ENCODE measurements at places on chromosomes 3 and 15.
A peak's percentile ranks its signal among the peaks of the same experiment; 100 is the strongest.

DNA sequence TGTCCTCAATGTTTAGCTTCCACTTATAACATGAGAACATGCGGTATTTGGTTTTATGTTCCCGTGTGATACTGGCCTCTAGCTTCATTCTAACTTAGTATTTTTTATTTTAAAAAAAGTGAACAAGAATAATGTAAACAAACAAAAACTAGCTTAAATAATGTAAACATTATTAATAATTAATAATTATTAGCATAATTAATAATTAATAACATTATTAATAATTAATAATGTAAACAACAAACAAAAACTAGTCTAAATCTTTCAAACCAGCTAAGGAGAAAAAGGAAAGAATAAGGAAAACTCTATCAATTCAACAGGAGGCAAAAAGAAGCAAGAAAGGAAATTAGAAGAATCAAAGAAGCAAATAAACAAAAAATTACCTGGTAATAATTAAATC lies 66.2 kb upstream of the CLSTN2 start:
- DNase-seq, result no peak

DNA sequence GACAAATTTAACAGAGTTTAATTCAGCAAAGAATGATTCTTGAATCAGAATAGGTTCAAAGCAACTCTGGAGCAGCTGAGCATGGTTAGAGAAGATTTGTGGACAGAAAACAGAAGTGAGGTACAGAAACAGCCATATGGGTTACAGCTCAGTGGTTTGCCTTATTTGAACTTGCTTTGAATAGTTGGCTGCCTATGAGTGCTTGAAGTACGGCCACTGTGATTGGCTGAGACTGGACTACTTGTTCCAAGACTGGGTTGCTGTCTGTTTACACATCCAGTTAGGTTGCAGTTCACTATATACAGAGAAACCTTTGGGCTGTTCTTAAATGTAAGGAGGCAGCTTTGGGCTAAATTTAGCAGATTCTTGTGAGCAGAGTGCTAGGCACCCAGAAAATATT lies 79.4 kb upstream of the CADPS start:
- no peak for DNase-seq

GRCh38 chr3:149390772-149391212 lies 13.3 kb upstream of the TM4SF1 start:
- no peak for DNase-seq

DNA sequence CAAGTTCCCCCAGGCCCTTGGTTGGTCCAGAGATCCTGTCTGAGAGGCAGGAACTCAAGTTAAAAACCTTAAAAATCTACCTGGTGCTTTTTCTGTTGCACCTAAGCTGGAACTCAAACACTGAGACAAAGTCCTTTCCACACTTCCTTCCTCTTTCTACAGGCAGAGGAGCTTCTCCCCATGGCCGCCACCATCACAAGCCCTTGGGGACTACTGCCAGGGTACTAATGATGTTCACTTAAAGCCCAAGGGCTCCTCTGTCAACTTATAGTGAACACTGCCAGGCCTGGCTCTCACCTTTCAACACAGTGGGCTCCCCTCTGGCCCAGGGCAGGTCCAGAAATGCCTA lies 26.0 kb downstream of the TM4SF18 start:
- DNase-seq, result no peak

DNA sequence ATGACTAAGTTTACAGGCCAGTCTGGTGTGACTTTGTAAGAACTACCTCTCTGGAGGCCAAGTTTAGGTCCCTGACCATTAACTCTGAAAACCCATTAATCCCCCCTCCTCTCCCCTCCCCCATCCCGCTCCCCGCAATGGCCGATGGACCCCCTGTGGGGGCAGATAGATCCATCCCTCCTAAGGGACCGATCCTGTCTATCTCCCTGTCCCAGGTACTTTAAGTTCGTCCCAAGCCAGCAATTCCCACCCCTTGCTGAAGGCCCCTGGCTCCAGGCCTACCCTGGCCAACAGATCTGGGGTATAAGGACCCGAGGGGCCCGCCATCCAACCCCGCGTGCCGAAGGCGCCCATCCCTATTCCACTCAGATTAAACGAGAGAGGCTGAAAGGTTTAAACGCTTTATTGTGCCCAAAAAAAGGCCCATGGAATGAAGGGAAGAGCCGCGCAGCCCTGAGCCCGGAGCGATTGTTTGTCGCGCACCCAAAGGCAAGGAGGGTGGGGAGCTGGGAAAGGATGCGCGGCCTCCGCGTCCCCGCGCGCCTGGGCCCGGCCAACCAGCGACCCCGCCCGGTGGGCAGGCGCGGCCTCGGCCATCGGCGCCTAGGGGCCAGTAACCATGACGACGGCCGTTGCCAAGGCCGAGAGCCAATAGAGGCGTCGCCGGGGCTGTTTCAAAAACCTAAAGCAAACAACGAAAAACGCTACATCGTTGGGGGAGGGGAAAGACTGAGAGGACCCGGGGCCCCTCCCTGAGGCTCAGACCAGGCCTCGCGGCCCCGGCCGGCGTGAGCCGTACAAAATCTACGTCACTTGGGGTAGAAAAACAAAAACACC lies 35.9 kb downstream of the HMCES start:
- DNase-seq, result peak; percentile 72

DNA sequence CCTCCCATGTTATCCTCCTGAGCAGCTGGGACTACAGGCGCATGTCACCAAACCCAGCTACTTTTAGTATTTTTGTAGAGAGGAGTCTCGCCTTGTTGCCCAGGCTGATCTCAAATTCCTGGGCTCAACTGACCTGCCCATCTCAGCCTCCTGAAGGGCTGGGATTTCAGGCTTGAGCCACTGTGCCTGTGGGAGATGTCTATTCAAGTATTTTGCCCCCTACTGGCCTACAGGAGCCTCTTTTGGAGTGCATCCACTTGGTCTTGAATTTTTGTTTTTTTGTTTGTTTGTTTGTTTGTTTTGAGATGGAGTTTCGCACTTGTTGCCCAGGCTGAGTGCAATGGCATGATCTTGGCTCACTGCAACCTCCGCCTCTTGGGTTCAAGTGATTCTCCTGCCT lies 3.2 kb upstream of the DHX30 start:
- DNase-seq, result no peak

DNA sequence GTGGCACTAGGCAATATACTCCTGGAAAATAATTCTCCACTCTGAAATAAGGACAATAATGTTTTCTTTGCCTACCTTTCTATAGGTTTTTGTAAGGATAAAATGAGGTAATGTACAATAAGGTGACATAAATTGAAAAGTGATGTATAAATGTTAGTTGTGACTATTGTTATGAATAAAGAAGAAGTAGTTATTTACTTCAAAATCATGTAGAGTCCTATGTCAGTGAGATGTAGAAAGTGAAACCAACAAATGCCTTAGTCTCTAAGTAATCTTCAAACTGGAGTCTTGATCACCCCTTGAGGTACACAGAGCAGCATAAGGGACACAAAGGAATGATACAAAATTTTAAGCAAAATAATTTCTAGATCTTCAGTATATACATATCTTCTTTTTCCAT lies 60.3 kb upstream of the TP63 start:
- no peak for DNase-seq

DNA sequence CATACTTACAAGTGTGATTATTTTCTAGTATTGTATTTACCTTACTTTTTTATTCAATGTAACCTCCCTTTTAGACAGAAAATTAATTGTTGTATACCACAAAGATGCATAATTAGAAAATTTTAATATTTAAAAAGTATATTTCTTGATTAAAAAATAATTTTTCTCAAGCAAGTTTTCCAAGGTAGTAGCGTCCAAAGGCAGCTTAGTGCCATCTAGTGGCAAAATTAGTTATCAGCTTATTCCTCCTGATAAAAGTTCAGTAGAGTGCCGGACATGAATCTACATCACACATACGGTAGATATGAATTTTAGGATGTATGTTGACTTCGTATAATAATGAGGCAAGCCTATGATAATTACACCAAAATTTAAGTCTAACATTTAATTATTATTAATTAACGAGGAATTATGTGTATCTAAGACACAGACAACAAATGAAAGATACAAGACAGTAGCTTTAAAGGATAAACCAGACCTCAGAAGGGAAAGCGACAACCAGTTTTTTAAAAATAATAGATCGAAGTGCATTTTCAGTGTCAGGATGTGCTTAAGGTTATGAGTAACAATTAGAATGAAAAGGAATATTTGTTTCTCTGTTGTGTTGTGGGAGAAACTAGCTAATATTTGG lies 405.9 kb downstream of the ROBO1 start:
- no peak for DNase-seq

DNA sequence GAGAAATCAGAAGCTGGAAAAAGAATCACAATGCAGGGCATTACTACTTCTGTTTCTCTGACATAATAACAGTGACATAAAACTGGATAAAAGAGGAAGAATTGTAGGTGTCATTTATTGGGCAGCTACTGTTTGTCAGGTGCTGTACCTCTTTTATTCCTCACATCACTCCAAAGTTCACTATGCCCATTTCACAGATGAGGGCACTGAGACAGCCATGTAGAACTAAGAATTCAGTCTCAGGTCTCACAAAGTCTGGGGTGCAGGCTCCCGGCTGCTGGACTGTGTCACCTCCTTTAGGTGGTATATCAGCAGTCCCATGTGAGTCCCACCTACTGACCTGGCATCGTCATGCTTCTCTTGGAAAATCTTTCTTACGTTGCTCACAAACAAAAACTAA lies 20.8 kb downstream of the TMEM212 start:
- no peak for DNase-seq

GRCh38 chr3:134374791-134375581 lies 739 bp upstream of the AMOTL2 start:
- DNase-seq, result no peak

GRCh38 chr3:43365601-43366305 lies 79.4 kb downstream of the SNRK start:
- DNase-seq, result no peak

GRCh38 chr3:191372122-191372521 lies 41.8 kb upstream of the UTS2B start:
- no peak for DNase-seq

GRCh38 chr3:77122652-77123051 lies 82.8 kb downstream of the ROBO2 start:
- DNase-seq, result no peak

GRCh38 chr15:77784361-77785292 lies 151.9 kb upstream of the LINGO1 start:
- DNase-seq, result no peak

DNA sequence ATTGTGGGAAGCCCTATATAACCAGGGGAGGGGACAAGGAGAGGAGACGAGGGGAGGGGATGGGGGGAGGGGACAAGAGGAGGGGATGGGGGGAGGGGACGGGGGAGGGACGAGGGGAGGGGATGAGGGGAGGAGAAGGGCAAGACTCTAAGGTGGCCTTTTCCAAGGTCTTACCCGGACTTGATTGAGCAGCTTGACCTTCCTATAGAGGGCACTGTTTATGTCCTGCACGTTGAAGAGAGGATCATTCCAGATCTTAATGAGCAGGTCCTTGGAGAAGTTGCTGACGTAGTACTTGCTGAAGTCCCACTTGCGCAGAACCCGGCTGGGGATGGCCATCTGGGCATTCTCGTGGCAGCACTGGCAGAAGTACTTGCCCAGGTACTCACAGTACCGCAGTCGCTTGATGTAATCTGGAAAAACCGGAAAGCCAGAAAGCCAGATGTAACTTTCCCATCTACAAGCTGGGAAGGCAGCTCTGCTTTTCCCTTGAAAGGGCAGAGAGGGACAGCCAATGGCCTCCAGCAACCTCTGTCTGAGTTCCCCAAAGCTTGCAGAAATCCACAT lies 55.7 kb downstream of the RUBCN start:
- no peak for DNase-seq

GRCh38 chr3:63977893-63978292 lies 45.4 kb downstream of the PSMD6 start:
- DNase-seq, result peak; percentile 40

DNA sequence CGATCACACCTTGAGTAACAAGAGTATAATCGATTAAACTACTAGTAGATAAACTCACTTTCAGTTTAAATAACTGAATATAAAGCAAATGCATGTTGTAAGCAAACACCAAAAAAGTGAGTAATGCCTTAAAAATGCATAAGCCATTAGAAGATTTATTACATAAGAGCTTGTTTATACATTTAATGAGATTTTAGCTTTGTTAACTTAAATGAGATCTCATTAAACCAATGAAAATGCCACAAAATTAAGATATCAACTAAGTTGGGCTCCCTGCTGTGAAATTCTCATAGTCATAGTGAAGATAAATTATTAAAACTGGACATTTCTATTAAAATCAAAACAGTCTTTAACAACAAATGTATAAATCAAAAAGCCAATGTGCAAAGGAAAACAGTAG lies 701.2 kb downstream of the NLGN1 start:
- no peak for DNase-seq

GRCh38 chr15:82909080-82909815 lies 43.3 kb downstream of the HOMER2 start:
- no peak for DNase-seq

DNA sequence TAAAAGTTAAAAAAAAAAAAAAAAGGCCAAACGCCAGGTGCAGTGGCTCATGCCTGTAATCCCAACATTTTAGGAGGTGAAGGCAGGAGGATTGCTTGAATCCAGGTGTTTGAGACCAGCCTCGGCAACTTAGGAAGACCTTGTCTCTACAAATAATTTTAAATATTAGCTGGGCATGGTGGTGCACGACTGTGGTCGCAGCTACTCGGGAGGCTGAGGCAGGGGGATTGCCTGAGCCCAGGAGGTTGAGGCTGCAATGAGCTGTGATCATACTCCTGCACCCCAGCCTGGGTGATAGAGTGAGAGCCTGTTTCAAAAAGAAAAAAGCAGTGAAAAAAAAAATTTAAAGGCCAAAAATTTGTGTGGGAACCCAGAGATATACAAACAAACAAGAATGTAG lies 2.7 kb upstream of the DLEC1 start:
- DNase-seq, result no peak

- no peak for DNase-seq
Measured at GRCh38 chr3:179716226-179716625, 63.4 kb downstream of the USP13 start.

DNA sequence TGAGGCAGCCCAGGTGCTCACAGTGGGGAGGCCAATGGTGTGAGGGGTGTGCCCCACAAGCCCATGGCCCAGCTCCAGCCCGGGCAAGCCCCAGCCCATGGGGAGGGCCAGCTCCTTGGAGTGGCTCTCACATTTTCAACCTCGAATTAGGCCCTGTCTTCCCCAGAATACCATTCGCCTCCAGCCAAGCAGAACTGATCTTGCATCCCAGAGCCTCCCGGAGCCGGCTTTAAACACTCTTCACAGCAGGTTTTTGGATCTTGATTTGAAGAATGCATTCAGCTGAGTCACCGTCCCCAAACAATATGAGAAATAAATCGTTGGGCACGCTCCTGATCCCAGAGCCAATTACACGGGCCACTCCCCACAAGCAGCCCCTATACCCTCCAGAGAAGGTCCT lies 23.7 kb downstream of the TPRA1 start:
- no peak for DNase-seq

DNA sequence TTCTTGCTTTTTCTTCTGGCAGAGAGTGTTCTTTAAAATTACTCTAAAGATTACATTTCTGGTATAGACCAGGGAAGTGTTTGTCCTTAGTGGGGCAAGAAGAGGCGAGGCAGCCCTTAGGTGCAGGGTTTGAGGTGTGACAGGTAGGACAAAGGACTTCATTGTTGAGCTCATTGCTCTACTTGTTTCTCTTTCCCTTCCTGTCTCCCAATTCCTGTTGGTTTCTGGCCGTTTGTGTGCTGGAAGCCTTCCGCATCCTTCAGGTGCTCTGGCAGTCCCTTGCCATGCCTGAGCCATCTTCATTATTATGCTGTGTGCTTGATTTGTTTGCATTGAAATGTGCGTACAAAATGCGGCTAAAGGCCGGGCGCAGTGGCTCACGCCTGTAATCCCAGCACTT lies 85.1 kb downstream of the CCK start:
- DNase-seq, result no peak
